ENCODE measurements at places on chromosomes 1 and 21.

DNA sequence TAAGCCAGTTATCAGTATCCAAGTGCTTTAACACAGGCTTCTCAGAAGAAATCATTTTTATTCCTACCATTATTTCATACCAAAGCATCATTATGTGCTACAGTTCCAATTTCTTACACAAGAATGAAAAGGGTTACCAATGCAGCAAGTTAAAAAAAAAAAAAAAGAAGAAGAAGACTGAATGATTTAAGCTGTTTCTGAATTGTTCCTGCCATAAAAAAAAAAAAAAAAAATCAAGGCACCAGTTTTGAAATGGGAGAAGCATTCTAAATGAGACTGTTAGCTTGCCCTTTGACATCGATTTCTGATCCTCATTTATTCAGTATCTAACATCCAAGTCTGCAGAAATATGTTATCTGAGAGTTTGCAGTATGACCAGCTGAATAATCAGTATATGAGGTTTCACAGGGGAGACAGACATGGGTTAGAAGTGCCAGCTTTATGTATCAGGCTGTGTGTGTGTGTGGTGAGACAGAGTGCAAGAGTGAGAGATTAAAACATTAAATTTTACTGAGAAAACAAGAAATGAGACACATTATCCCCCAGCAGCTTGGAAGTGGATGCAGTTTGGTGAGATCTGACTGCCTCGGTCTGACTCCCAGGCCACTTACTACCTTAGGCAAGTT is 105.8 kb downstream of the COLGALT2 start:
- DNase-seq = no peak

- no peak for DNase-seq
Measured at GRCh38 chr1:169487561-169487960, 1.8 kb upstream of the SLC19A2 start.

GRCh38 chr1:224510880-224511645 is 76.5 kb upstream of the WDR26 start:
- DNase-seq = no peak

DNA sequence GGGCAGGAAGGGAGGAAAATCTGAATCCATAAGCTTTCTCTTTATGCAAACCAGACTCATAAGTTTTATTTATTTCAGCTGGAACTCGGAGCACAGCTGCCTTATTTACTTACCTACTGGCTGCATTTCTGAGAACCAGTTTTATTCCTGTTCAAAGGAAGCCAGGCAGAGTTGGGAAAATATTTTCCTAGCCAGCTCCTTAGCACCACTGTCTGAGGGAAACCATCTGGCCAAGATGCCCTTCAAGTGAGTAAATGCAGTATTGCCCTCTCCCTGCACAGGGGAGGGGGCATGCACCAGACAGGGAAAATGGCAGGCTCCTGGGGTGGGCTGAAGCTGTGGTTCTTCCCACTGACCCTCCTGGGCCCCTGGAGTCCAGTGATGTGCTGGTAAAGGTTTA is 28.9 kb upstream of the FMOD start:
- no peak for DNase-seq

DNA sequence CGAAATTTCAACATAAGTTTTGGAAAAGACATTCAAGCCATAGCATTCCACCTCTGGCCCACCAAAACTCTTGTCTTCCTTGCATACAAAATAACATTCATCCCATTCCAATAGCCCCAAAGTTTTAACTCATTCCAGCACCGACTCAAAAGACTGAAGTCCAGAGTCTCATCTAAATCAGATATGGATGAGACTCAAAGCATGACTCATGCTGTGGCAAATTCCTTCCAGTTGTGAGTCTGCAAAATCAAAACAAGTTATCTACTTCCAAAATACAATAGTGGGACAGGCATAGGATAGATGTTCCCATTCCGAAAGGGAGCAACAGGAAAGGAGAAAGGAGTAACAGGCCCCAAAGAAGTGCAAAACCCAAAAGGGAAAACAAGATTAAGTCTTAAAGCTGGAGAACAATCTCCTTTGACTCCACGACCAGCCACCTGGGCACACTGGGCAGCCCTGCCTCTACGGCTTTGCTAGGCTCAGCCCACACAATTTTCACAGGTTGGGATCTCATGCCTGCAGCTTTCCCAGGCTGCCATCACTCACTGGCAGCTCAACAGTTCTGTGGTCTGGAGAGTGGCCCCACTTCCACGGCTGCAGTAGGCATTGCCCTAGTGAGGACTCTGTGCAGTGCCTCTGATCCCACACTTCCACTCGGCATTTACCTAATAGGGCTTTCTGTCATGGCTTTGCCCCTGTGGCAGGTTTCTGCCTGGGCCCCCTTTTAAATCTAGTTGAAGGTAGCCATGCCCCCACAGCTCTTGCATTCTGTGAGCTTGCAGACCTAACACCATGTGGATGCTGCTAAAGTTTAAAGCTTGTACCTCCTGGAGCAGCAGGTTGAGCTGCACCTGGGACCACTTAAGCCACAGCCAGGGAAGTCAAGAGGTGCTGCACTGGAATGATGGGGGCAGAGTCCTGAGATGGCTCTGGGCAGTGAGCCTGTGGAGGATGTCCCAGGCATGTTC is 51.0 kb downstream of the RUNX3 start:
- peak; percentile 20 for DNase-seq

DNA sequence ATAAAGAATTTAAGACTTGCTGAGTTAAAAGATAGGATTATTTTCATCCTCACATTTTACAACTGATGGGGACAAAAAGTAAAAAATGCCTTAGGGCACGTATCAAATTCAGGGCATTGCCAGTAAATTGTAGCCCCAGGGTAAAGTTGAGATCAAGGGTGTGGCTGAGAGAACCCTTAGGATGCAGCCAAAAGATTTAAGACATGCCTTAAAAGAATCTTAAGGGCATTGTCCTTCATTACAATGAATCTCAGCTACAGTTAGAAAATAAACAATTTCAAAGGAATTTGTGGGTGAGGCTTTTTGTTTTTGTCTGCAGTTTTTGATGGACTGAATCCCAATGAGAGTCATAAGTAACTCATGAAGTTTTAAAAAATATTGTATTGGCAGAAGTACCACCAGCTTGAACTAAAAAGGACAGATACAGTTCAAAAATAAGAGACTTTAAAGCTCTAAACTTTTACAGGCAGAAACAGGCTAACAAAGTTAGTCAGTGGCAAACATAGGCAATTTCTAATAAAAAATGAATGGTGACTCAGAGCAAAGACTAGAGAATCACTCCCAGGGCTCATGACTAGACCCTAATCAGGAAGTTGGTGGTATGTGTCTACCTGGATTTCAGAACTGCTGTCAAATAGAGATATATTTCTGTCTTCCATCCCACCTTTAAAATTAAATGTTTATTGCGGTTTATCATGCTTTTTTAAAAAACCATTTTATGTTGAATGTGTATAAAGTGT is 165.1 kb upstream of the SNX7 start:
- no peak for DNase-seq

- DNase-seq = no peak
Measured at GRCh38 chr1:69648486-69648885, 80.8 kb downstream of the LRRC7 start.

All from upper lobe of right lung (tissue), 1 donor.